ENCODE measurements at places on chromosomes 4 and X. TPM values are rescaled to one million over a fixed set of nuclear protein-coding genes. Genes with fewer than 3 reads are reported as not detected.

The KDM5C gene
- total RNA-seq, result 144 TPM

The HSFX4 gene
- not detected for total RNA-seq

The PPP1R2C gene
- total RNA-seq, result not detected

The SMIM10L2A gene
- total RNA-seq, result 7.0 TPM

DNA sequence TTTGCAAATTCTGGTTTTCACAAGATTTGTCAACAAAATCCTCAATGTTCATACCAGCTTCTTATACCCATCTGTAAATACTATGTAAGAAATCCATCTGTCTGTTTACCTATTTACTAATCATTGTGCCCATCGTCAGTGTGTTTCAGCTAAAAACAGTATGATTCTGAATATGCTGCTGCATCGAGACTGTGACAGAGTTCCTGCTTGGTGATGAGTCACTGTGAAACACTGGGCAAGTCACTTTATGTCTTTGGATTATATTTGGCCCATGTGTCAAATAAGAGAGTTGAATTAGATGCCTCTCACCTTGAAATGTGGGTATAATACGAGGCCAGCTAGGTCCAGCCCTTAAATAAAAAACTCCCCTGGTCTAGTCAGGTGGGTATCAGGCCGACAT lies 79.3 kb downstream of the CBLL2 start:
- DNase-seq, result no peak

- no peak for DNase-seq
Observed at GRCh38 chr4:40317916-40318658, 17.0 kb upstream of the CHRNA9 start.

- DNase-seq, result no peak
Observed at GRCh38 chr4:8355306-8355705, 85.2 kb downstream of the ACOX3 start.

GRCh38 chr4:148405161-148405893 lies 36.9 kb downstream of the NR3C2 start:
- peak; percentile 7 for DNase-seq

DNA sequence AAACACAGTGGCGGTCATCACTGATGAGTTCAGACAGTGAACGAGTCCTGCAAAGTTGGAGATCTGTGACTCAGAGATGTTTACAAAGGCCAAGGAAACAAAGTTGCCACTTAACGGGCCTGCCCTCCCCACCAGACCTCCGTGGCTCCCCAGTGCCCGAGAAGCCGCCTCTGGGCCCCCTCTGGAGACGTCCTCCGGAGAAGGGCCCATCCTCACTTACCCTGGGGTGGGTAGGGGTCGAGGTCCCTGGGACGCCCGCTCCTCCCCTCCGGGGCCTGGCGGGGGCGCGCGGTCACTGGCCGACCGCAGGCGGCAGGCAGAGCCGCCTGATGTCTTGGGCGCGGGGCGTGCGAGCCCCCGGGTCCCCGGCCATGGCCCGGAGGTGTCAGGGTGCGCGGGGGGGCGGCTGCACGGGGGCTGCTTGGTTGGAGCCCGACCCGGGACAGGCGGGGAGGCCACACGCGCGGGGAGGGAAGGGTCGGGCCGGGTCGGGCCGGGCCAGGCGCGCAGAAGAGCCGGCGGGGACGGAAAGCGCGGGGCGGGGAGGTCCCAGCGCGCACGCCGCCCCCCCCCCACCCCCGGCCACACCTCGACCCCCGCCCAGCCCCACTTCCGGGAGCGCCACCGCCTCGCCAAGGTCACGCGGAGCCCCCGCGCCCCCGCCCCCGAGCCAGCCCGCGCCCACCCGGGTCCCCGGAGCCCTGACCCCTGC lies 529 bp downstream of the DHRSX start:
- peak; percentile 61 for DNase-seq

- DNase-seq, result no peak
Observed at GRCh38 chr4:104025251-104025650, 305.5 kb upstream of the TACR3 start.

DNA sequence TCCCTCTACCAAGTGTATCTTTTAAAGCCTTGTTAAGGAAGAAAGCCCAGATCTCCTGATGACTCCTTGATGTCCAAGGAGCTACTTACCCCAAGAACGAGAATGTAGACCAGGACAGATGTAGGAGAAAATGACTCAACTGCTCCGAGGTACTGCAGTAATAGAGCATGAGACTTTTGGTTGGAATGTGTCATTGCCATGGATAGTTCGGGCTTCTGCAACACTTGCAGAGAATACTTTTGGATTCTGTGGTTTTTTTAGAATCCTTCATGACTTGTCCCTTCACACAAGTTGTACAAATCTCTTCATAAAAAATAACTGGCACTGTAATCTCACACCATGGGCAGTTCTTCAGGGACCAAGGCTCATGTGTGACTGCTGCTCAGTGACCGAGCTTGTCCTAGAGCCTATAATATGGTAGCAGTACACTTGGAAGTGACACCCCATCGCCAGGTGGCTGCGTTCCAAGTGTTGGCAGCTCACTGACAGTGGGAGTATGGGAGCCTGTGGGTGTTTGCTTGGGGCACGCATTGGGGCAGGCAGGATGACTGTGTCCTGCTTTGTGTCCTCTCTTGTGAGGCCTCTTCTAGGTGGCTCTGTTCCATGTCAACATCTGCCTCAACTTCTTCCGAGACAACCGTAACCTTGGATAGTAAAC lies 87.9 kb upstream of the WDR1 start:
- no peak for DNase-seq
